Aorta (tissue), 5 donors: ENCODE measurements at places on chromosomes 1 and 21.

- peak overlapping the region; percentile 84 for H3K4me3 ChIP-seq
- no peaks in the 10 kb centered on the region for H3K4me1 ChIP-seq
- DNase-seq: no peak
- H3K27me3 ChIP-seq: no peaks in the 10 kb centered on the region
These were observed 1.8 kb upstream of the ADAMTS1 start for GRCh38 chr21:26847002-26847401.

DNA sequence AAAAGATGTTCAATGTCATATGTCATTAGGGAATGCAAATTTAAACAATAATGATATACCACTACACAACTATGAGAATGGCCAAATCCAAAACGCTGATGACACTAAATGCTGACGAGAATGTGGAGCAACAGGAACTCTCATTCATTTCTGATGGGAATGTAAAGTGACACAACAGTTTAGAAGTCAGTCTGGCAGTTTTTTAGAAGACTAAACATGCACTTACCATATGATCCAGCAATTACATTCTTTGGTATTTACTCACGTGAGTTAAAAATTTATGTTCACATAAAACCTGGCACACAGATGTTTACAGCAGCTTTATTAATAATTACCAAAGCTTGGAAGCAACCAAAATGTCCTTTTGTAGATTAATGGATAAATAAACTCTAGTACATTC, 110.4 kb upstream of the C1orf21 start:
- H3K27me3 ChIP-seq: no peaks in the 10 kb centered on the region
- H3K27ac ChIP-seq: no peak overlapping the region
- no peak overlapping the region for H3K4me3 ChIP-seq
- H3K4me1 ChIP-seq: no peaks in the 10 kb centered on the region

- no peaks in the 10 kb centered on the region for H3K36me3 ChIP-seq
- no peaks in the 10 kb centered on the region for H3K4me1 ChIP-seq
- DNase-seq: no peak
- H3K4me3 ChIP-seq: no peak overlapping the region
- no peaks in the 10 kb centered on the region for H3K27me3 ChIP-seq
These were observed 4.5 kb downstream of the PLA2G2A start for GRCh38 chr1:19974822-19975416.

GRCh38 chr1:28604962-28605361, 12.9 kb downstream of the RAB42 start:
- H3K4me3 ChIP-seq: no peak overlapping the region
- H3K36me3 ChIP-seq: no peaks in the 10 kb centered on the region
- H3K4me1 ChIP-seq: no peaks in the 10 kb centered on the region
- no peaks in the 10 kb centered on the region for H3K27me3 ChIP-seq

DNA sequence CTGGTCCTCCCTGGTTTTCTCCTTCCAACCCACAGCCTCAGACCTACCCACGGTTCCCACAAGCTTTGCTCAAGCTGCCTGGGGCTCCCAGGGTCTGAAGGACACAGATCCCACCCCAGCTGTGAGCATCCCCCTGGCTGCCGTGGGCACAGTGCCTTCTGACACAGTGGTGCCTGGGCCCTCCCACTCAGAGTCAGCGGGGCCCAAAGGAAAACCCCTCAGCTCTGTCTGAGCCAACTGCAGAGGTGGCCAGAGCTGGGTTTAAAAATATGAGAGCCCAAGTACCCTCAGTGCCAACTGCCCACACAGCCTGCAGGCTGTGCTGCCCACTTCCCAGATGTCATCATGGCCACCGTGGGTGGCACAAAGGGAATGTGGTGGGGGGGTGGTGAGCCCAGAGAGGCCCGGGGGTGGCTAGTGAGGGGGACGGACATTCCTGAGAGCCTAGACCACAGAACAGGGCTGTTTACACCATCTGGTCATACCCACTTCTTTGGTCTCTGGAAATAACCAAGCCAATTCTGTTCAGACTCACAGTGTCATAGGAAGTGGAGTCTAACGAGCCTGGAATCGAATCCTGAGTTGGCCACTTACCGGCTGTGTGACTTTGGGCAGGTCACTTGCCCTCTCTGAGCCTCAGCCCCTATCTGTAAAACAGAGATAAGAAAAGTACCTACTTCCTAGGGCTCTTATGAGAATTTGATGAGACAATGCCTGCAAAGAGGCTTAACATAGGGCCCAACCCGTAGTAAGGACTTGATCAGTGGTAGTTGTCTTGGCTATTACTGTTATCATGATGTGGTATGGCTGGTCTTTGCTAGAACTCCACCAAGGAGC, 85.5 kb downstream of the CAMK2N1 start:
- H3K27ac ChIP-seq: no peak overlapping the region
- H3K27me3 ChIP-seq: no peaks in the 10 kb centered on the region
- DNase-seq: no peak
- no peaks in the 10 kb centered on the region for H3K36me3 ChIP-seq

- H3K4me1 ChIP-seq: no peaks in the 10 kb centered on the region
- H3K27me3 ChIP-seq: no peaks in the 10 kb centered on the region
These were observed 669 bp upstream of the ARL8A start for GRCh38 chr1:202145068-202145743.

DNA sequence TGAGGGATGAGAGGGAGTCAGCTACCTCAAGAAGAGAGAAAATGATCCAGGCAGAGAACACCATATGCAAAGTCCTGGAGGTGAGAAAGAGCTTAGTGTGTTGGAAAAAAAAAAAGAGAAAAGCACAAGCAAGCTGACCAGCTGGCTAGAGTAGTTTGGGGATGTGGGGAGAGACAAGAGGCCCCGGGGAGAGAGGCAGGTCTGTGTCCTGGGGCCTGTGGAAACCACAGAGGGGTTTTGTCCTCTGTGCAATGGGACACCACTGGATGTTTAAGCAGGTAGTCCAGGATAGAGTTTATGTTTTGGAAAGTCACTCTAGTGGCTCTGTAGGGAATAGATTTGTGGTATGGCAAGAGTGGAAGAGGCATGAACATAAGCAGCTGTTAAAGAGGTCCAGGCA, 14.4 kb upstream of the CHI3L1 start:
- no peaks in the 10 kb centered on the region for H3K4me1 ChIP-seq
- H3K27me3 ChIP-seq: peaks cover 2% of the 10 kb centered on the region
- DNase-seq: no peak
- H3K36me3 ChIP-seq: no peaks in the 10 kb centered on the region
- H3K27ac ChIP-seq: no peak overlapping the region
